ENCODE measurements at places on chromosomes 5 and 9.

DNA sequence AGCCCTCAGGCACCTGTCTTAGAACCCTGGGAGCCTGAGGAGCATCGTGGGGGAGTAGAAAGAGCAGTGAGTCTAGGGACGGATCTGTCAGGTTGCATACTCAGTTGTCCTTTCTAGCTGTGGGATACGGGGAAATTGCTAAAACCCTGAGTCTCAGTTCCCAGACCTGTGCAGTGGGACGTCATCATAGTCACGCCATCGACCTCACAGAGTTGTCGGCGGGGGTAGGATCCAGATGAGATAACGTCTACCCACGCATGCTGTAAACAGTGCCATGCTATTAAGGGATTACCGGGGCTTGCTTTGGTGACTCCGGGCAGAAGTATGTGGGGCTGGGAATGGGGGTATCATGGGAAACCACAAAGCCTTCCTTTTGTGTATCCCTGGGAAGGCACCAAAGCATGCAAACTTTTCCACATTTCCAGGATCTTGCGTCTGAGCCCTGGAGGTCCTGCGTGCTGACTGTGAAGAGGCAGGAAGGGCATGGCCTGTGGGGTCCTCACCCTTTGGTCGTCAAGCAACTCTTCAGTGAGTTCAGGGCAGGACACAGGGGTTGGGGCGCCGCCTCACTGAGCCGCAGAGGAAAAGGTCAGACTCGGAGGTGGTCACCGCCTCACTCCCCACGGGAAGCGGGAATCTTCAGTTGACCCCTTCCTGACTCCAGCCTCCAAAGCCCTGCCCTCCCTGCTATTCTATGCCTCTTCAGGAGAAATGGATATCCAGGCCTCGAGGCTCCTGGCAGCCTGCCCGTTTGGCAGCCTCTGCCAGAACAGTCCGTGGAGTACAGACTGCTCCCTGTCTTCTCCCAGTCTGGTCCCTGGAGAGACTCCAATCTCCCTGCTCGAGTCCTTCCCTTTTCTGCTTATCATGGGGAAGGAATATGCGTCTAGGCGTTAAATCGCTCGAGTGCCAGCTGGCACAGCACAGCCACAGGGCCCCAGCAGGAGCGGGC is 186.8 kb upstream of the KLF9 start:
- no peaks in the 10 kb centered on the region for H3K4me1 ChIP-seq
- no peak overlapping the region for H3K4me3 ChIP-seq
- H3K36me3 ChIP-seq: no peaks in the 10 kb centered on the region
- no peaks in the 10 kb centered on the region for H3K27me3 ChIP-seq
- DNase-seq: no peak

GRCh38 chr5:115816226-115817081 is at the start of gene CDO1:
Gene CDO1, minus strand, starts transcription at chr5:115816659. Its CDS starts 262 bp downstream, at chr5:115816397.
- peaks cover 13% of the 10 kb centered on the region for H3K4me1 ChIP-seq
- H3K27me3 ChIP-seq: peaks cover 37% of the 10 kb centered on the region
- no peak for DNase-seq
- no peaks in the 10 kb centered on the region for H3K36me3 ChIP-seq
- peak within 1 kb of the TSS; percentile 39 for H3K4me3 ChIP-seq

DNA sequence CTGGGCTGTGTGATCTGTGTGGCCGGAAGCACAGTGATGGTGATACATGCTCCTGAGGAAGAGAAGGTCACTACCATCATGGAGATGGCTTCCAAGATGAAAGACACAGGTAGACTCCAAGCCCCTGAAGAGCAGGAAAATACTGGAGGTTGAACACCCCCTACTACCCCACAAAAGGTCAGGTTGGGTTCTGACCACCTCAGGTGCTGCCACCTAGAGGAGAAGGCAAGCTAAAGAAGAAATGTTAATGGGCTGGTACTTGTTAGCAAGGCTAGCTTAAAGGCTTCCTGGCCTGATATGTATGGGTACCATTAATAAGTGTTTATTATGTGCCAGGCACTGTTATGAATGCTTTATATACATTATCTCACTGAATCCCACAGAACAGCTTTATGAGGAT is 11.7 kb downstream of the NIPAL4 start:
- H3K4me1 ChIP-seq: no peaks in the 10 kb centered on the region
- peaks cover 5% of the 10 kb centered on the region for H3K36me3 ChIP-seq
- H3K27me3 ChIP-seq: no peaks in the 10 kb centered on the region
- H3K4me3 ChIP-seq: no peak overlapping the region
- H3K27ac ChIP-seq: no peak overlapping the region

GRCh38 chr5:175464074-175464941 is 14.1 kb upstream of the SFXN1 start:
- no peaks in the 10 kb centered on the region for H3K27me3 ChIP-seq
- no peak overlapping the region for H3K27ac ChIP-seq
- H3K4me1 ChIP-seq: peaks cover 6% of the 10 kb centered on the region
- no peak for DNase-seq
- no peak overlapping the region for H3K4me3 ChIP-seq

DNA sequence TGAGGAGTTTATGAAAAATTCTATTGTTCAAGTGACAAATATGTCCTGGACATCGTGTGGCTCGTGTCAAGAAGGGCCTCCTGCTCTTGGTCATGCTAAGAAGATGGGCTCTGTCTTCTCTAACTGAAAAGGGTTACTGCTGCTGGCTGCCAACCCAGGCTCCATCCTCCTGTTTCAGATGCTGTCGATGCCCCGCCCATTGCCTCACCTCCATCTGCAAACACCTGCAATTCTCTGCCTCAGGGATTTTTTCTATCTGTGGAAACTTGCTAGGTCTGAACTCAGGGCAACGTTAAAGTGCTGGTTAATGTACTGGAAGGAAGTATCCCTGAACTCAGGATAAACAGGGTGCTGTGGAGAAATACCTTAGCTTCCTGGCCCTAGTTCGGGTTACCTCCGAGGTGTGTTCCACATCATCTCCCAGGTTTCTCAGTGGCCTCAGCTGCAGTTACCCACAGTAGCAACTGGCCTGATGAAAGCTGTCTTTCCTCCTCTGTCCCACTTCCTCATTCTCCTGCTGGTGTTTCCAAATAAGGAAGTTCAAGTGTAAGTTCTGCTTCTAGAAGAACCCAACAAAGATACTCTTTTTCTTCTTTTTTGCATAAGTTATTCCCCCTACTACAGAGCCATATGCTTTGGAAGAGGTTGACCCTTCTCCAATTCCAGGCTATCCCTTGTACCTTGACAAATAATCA is 151.7 kb upstream of the SMIM23 start:
- DNase-seq: no peak
- no peak overlapping the region for H3K27ac ChIP-seq
- no peak overlapping the region for H3K4me3 ChIP-seq
- H3K4me1 ChIP-seq: no peaks in the 10 kb centered on the region
- H3K36me3 ChIP-seq: no peaks in the 10 kb centered on the region

DNA sequence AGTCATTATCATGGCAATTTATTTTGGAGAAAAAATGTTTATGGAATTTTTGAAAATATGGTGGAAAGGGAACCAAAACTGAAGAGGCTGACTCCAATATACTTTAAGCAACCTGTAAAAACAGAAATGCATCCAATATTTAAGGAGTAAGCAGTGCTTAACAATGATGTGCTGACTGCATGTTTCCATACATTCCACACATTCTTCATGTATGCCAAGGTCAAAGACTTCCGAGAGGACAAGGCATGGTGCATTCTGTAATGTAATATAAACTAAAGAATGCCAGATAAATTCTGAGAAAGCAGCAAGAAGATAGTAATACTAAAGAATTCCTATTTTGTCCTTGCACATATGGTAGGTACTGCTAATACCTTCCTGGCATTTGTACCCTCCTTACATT is 2015.9 kb upstream of the CDH9 start:
- H3K27ac ChIP-seq: no peak overlapping the region
- H3K27me3 ChIP-seq: no peaks in the 10 kb centered on the region
- H3K4me3 ChIP-seq: no peak overlapping the region
- no peak for DNase-seq
- no peaks in the 10 kb centered on the region for H3K4me1 ChIP-seq

DNA sequence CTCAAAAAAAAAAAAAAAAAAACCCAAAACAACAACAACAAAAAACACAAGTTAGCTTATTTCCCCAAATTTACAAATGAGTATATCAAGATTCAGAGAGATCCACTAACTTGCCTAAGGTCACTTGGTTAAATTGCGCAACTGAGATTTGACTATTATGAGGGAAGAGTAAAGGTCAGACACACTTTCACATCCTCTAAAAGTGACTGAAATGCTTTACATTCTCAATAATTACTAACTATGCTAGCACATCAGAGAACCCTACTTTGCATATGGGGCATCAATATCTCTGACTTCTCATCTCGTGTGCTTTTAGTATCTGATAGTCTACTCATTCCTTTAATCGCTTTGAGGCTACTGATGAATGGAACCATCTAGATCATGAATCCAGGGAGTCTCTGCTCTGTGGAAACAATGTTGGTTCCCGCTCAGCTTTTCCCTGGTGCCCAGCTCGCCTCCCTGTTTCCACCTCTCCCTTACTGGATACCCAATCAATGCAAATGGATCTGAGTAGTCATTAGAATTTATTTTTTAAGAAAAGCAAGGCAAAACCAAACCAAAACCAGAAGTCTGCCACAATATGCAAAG is 182.1 kb upstream of the TRIM32 start:
- DNase-seq: no peak
- no peaks in the 10 kb centered on the region for H3K36me3 ChIP-seq
- no peaks in the 10 kb centered on the region for H3K27me3 ChIP-seq
- no peak overlapping the region for H3K27ac ChIP-seq
- H3K4me3 ChIP-seq: no peak overlapping the region

DNA sequence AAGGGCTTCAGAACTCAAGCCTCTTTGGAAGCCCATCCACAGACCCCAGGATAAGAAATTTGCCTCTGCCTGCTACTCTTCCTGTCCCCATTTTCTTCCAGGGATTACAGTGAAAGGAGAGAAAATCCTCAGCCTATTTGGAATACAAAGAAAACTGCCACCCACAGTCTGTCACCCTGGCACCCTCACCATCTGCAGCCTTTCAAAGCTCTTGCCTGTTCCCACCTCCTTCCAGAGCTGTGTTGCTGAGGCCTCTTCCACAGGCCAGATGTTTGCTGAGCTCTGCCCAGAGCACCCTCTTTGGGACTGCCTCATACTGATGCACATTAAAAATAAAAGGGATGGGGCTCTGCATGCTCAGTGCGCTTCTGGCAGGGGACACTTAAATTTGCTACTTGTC is 35.9 kb upstream of the TAF1L start:
- no peaks in the 10 kb centered on the region for H3K27me3 ChIP-seq
- no peak overlapping the region for H3K27ac ChIP-seq
- no peaks in the 10 kb centered on the region for H3K4me1 ChIP-seq
- no peak overlapping the region for H3K4me3 ChIP-seq
- no peak for DNase-seq
- H3K36me3 ChIP-seq: no peaks in the 10 kb centered on the region

- no peaks in the 10 kb centered on the region for H3K4me1 ChIP-seq
- H3K27ac ChIP-seq: no peak overlapping the region
- DNase-seq: no peak
- peaks cover 3% of the 10 kb centered on the region for H3K27me3 ChIP-seq
Measured at GRCh38 chr5:148645527-148645926, 8.8 kb downstream of the HTR4 start.

DNA sequence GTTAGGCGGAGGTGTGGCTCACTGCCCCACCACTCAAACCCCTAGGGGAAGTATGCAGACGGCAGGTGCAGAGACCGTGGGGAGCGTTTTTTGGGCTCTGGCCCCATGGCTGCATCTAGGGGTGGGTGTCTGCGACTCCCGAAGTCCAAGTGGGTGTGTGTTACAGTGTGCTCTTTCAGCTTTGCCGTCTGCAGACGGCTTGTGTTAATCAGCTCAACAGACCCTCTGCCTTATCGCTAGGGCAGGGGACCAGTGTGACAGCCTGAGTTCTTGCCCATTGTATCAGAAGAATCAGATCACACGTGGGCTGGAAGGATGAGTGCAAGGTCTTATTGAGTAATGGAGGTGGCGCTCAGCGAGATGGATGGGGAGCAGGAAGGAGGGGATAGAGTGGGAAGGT is 162.8 kb downstream of the ENC1 start:
- no peaks in the 10 kb centered on the region for H3K27me3 ChIP-seq
- no peak overlapping the region for H3K4me3 ChIP-seq
- no peak for DNase-seq
- no peaks in the 10 kb centered on the region for H3K4me1 ChIP-seq
- H3K27ac ChIP-seq: no peak overlapping the region

- peak overlapping the region; percentile 81 for H3K27ac ChIP-seq
- no peak for DNase-seq
- peak overlapping the region; percentile 40 for H3K4me3 ChIP-seq
- H3K4me1 ChIP-seq: peaks cover 69% of the 10 kb centered on the region
- no peaks in the 10 kb centered on the region for H3K27me3 ChIP-seq
- no peaks in the 10 kb centered on the region for H3K36me3 ChIP-seq
Measured at GRCh38 chr9:136537896-136538598, 7.8 kb downstream of the NOTCH1 start.

DNA sequence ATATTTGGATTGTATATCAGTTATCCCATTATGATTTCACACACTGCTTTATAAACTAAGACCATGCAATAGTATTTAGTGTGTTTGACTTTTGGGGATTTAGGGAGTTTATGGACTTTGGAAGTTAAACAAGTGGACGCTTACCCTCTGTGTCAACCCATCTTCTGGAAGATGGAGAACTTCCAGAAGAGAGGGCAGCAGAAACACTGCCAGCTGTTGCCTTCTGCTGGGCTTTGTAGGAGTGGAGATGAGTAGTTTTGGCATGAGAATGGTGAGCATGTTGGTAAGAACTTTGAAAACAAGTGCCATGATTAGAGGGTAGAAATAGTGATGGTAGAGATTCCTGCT is 2.2 kb downstream of the DNAJC25 start:
- no peak overlapping the region for H3K4me3 ChIP-seq
- peaks cover 13% of the 10 kb centered on the region for H3K4me1 ChIP-seq
- H3K27ac ChIP-seq: no peak overlapping the region
- H3K27me3 ChIP-seq: no peaks in the 10 kb centered on the region
- H3K36me3 ChIP-seq: no peaks in the 10 kb centered on the region

- H3K27ac ChIP-seq: no peak overlapping the region
- no peak overlapping the region for H3K4me3 ChIP-seq
- no peaks in the 10 kb centered on the region for H3K27me3 ChIP-seq
- no peak for DNase-seq
- H3K36me3 ChIP-seq: no peaks in the 10 kb centered on the region
Measured at GRCh38 chr5:104018299-104018698, 455.7 kb upstream of the NUDT12 start.

DNA sequence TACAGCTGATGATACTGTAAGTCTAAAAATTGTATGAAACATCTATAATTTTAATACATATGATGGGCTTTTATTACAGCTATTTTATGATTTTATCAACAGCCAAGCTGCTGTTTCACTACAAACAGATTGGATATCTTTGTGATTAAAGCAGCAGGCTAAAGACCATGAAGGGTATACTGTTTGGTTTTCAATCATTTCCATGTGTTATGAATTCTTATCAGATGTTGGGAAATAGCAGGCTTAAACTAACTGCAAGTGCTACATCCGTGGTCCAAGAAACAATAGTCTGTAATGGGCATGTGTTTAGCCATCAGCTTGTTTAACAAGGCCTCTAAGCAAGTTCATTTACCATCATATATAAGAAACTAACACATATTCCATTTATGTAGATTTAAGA is 107.5 kb downstream of the CWC27 start:
- no peaks in the 10 kb centered on the region for H3K27me3 ChIP-seq
- no peaks in the 10 kb centered on the region for H3K4me1 ChIP-seq
- H3K4me3 ChIP-seq: no peak overlapping the region
- H3K27ac ChIP-seq: no peak overlapping the region
- no peaks in the 10 kb centered on the region for H3K36me3 ChIP-seq
- DNase-seq: no peak

Measured in effector memory CD4-positive, alpha-beta T cell (primary cell).